Foreskin fibroblast (primary cell): ENCODE measurements at places on chromosomes 7 and 10.

GRCh38 chr10:38156416-38157269 lies 62.5 kb downstream of the ZNF37A start:
- DNase-seq = no peak

- DNase-seq = peak; percentile 53
Measured at GRCh38 chr7:67788669-67789068, 792.0 kb downstream of the TYW1 start.

DNA sequence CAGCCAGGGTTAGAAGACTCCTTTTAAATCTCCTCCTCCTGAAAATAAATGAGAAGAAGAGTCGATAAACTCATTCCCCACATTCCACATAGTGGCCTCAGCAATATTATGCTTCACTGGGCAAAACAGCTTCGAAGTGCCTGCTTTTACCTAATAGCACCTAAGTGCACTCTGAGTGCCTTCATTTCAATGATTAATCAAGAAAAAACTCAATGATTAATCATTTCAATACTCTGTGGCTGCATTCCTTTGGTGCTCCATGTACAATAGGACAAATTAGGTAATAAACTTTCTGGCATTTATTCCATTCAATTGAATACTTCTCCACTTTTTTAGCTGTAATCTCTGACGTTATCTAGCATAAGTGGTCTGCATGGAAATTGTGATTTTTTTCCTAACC lies 174.6 kb downstream of the CCDC71L start:
- DNase-seq = peak; percentile 70

DNA sequence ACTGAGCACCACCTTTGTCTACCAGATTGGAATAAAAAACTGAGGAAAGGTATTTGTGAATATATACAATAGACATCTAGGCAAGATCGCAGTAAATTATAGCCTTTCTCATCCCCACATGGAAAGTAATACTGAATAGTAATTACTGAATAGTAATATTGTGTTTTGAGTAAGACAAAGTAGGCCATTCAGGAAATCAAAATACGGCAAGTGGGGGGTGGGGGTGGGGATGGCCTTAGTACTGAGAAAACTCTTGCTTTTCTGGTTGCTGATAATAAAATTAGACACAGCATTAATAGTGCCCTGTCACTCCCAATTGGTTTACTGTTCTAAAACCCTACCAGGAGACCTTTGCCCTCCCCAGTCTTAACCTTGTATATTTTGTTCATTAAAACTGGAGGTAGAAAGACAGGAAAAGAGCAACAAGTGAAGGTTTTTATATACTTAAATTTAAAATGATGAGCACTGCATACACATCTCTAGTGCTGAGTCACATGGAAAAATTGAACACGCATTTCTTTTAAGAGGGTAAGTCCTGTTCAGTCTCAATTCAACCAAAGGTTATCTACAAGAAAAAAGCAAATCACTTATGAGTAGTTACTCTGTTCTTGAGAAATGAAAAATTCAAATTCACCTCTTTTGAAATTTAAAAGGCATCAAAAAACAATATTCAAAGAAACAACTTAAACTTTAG lies 65.6 kb downstream of the IGF2BP3 start:
- no peak for DNase-seq

DNA sequence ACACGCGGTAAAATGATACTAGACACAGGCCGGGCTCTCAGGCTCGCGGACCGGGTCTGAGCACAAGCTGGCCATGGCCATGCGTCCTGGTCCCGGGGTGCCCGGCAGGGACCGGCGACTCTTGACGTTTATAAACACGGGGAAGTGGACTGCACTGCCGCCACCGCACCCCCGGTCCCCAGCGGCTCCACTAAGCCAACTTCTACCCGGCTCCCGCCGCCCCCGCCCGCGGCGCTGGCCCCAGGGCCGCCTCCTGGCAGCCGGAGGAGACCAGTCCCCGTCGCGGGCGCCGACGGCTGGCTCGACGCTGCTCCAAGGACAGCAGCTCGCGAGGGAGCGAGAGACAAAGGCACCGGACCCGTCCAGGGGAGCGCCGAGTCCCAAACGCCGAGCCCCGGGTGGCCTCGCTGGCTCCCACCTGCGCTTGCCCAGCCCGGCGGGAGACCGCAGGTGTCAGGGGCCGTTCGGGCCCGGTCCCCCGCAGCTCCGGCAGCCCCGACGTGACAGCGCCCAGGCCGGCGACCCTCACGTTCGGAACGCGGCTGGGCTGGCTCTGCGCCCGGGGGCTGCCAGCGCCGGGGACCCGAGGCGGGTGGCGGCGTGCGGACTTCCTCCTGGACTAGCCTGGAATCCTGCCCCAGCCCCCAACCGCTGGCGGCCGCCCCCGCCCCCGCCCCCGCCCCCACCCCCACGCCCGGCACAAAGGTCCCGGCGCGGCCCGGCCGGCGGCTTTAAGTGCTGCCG lies 517 bp downstream of the ITGB1 start:
- no peak for DNase-seq

GRCh38 chr10:98825741-98826140 lies 379.0 kb upstream of the HPS1 start:
- no peak for DNase-seq

- no peak for DNase-seq
Measured at GRCh38 chr10:11525503-11525902, 85.9 kb downstream of the USP6NL start.

GRCh38 chr10:44125879-44126278 lies 259.0 kb downstream of the CXCL12 start:
- DNase-seq = peak; percentile 40

- DNase-seq = no peak
Measured at GRCh38 chr10:70661623-70662361, 10.5 kb upstream of the ADAMTS14 start.

DNA sequence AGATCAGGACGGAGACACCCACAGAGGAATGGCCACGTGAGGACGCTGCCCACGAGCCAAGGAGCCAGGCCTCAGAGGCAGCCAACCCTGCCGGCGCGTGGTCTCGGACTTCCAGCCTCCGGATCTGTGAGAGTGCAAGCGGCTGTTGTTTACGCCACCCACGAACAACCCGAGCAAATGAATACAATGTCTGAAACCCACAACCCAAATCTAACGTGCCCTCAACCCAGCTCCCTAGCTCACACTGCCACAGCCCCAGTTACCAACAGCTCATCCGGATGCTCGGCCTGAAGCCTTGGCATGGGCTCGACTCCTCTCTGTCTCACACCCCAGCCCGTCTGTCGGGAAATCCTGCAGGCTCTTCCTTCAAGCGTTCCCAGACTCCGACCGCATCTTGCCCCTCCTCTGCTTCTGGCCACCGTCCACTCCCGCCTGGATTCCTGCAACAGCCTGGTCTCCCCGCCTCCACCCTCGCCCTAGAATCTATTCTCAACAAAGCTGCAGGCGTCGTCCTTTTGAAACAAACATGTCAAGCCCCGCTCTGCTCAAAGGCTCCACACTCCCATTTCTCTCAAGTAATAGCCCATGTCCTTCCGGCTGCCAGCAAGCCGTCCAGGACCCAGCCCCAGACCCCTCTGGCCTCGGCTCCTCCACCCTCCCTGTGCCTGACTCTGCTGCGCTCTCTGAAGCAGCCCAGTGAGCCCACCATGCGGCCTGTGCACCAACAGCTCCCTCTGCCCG lies 35.3 kb downstream of the STK32C start:
- peak; percentile 34 for DNase-seq

- peak; percentile 24 for DNase-seq
Measured at GRCh38 chr7:104207348-104207730, 474 bp downstream of the ORC5 start.
